ENCODE measurements at places on chromosomes 4 and X. TPM values are rescaled to one million over a fixed set of nuclear protein-coding genes. Genes with fewer than 3 reads are reported as not detected.

DNA sequence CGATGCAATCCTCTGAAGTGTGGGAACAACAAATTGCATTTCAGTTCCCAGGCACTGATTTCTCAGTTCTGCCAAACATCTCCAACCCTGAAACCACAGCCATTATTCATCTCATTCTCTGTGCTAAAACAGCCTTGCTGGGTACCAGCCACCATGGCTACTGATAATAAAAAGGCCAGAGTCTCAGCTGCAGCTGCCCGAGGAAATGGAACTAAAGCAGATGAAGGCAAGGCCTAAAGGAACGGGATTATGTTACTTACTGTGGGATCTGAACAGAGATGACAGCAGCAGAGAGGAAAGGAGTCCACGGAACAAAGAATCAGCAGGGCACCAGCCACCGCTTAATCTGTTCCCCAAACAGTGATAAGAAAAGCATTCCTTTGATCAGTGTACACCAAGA lies 155.7 kb downstream of the PAPSS1 start:
- no peak for DNase-seq
- no peaks in the 10 kb centered on the region for H3K36me3 ChIP-seq
- H3K27me3 ChIP-seq = peaks cover 6% of the 10 kb centered on the region
- H3K4me1 ChIP-seq = no peaks in the 10 kb centered on the region

DNA sequence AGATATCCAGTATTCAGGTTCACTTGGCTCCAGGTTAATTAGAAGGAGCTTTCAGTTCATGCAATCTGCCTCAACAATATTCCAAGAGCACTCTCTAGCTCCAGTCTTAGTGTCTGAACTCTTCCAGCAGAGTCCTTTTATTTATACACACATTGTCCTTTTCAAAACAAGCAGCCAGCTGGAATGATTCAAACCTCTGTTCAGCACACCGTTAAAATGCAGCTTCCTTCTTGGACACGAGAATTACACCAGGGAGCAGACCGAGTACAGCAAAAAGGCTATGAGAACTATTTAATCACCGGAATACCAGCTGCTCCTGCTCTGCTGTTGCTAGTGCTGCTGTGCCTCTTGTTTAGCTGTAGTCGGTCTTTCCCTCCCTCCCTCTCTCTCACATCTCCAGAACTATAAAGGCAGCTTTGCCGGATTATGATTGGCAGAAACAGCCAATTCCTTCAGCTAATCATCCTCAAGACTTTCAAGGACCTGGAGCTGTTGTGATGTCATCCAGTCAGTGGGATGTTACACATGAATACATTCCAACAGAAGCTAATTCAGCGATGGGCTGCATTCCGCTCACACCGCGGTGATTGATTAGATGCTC lies at the start of gene NDST4:
Gene NDST4 (minus strand): TSS at position 115 of the 601 bp plus-strand sequence. CDS start 36,584 bp downstream, outside the sequence.
- no peaks in the 10 kb centered on the region for H3K36me3 ChIP-seq
- no peak within 1 kb of the TSS for H3K27ac ChIP-seq
- no peak for DNase-seq

RBM46 gene
- total RNA-seq = not detected

GRCh38 chr4:124803641-124804040 lies 91.1 kb upstream of the ANKRD50 start:
- no peak for DNase-seq
- no peak overlapping the region for H3K4me3 ChIP-seq
- no peaks in the 10 kb centered on the region for H3K36me3 ChIP-seq
- H3K27ac ChIP-seq = no peak overlapping the region
- no peaks in the 10 kb centered on the region for H3K27me3 ChIP-seq

GRCh38 chr4:148286012-148286411 lies 156.2 kb downstream of the NR3C2 start:
- DNase-seq = no peak
- H3K4me3 ChIP-seq = no peak overlapping the region
- no peak overlapping the region for H3K27ac ChIP-seq
- no peaks in the 10 kb centered on the region for H3K27me3 ChIP-seq

- no peaks in the 10 kb centered on the region for H3K27me3 ChIP-seq
- peak; percentile 10 for DNase-seq
- peaks cover 19% of the 10 kb centered on the region for H3K36me3 ChIP-seq
- no peak overlapping the region for H3K4me3 ChIP-seq
Observed at GRCh38 chrX:1493877-1494510, 41.3 kb upstream of the ASMTL start.

LIMCH1 gene
- not detected for total RNA-seq

FAM236C gene
- total RNA-seq = not detected

ADAMTS3 gene
- total RNA-seq = not detected

TTC29 gene
- not detected for total RNA-seq

DGAT2L6 gene
- not detected for total RNA-seq

All from activated CD4-positive, alpha-beta memory T cell treated with anti-CD3 and anti-CD28 coated beads for 36 hours (primary cell).